ENCODE measurements at places on chromosomes 1 and 21.

GRCh38 chr1:37631036-37631435 lies 3.7 kb downstream of the RSPO1 start:
- DNase-seq: no peak

DNA sequence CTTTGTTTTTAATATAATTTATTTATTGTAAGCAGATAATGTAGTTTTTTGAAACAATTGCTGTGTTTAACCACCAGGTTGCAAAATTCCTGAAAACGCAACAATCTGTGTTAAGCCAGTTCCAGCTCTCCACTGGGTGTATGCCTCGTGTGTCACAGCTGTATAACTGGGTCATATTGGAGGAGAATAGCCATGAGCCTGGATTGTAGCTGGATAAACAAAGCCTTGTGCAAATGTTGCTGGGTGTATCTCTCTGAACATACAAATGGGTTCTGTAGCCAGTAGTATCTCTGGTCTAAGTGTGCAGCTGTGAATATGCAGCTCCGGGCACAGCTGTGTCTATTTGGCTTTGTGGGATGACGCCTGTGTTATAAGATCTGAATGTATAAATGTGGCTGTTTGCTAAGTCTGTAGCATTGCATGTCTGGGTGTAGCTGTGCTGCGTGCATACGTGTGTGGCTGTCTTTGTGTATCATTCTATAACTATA lies 2.8 kb downstream of the TCEA3 start:
- DNase-seq: peak; percentile 41

- no peak for DNase-seq
Observed at GRCh38 chr1:89381618-89382017, 17.8 kb downstream of the GBP6 start.

DNA sequence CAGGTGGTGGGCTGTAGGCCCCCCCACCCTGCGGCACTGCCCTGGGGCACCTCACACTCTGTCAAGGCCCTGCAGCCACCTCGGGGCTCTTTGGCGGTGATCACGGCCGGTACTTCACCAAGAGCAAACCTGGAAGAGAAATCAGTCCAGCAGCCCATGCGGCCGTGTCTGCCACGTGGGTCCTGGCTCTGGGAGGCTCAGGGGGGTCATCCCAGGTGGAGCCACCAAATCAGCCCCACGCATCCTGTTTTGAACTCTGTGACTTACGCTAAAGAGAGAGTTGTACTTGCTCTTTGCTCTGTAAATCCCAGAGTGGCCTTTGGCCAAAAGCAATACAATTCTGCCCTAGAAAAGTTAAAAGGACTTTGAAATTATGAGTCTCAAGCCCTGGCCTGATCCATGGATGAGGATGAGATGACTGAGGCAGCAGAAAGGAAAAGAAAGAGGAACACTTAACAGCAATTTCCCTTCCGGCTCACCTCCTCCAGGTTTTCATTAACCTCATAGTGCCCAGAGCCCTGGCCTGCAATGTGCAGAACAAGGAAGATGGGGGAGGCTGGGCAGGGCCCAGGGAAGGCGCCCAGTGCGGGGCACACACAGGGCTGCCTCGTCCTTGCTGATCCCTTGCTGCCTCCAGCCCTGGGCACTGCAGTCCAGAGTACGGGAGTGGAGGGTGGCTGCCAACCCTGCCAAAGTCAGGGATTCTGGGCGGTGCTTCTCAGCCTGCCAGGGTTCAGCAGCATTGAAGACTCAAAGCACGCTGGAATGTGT lies 337.0 kb downstream of the MATN1 start:
- no peak for DNase-seq

DNA sequence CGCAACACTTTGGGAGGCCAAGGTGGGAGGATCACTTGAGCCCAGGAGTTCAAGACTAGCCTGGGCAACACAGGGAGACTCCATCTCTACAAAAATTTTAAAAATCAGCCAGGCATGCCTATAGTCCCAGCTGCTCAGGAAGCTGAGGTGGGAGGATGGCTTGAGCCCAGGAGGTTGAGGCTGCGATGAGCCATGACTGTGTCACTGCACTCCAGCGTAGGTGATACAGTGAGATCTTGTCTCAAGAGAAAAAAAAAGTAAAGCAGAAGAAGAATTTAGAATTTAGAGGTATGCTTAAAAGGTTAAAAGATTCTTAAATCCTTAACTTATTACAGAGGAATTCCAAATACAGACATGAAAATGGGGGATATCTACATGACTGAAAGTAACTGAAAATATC lies 79.5 kb downstream of the SMYD3 start:
- DNase-seq: peak; percentile 34

DNA sequence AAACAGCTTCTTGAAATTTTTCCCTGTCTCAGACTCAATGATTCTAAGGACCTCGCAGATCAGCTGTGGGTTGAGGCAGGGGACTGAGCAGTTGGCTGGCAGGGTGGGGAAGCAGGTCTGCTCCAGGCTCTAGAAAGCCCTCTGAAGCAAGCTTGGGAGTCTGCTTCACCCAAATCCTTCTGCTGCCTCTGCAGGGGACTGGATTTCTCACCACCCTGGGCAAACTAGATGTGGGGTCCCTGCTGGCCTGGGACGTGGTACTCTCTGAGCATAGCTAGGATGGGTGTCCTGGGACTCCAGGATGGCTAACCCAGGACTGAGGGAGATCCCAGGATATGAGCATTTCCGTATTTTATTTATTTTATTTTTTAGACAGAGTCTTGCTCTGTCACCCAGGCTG lies 89.3 kb downstream of the LAMC2 start:
- DNase-seq: no peak

DNA sequence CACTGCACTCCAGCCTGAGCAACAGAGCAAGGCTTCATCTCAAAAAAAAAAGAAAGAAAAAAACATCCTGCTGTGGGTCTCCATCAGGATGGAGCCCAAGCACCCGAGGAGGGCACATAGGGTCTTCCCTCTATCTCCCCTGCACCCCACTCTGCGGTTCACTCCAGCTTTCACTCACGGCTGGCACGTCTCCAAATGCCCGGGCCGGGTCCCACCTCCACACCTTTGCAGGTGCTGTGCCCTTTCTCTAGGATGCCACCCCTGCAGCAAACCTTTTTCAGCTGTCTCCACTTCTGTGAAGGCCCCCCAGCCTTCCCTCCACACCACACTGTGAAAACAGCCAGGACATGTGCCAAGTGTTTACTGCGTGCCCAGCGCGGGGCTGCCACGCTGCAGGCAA lies 22.4 kb upstream of the DDOST start:
- no peak for DNase-seq

GRCh38 chr1:232962761-232963745 lies 12.6 kb downstream of the NTPCR start:
- DNase-seq: peak; percentile 60

DNA sequence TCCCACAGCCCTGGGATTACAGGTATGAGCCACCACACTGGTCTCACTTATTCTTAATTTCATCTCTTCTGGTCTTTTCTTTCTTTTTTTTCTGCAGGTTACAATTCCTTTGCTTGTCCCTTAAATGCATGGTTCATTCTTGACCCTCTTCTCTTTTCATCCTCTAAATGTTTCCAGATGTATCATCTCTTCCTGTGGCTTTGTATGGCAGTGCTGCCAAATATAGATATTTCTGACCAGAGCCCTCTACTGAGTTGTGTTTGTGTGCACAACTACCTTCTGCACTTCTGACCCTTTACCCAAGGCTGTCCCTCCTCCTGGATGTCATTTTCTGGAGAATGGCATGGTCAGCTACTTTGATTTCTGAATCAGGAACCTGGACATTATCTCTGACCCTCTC lies 32.5 kb downstream of the OLFML3 start:
- no peak for DNase-seq

DNA sequence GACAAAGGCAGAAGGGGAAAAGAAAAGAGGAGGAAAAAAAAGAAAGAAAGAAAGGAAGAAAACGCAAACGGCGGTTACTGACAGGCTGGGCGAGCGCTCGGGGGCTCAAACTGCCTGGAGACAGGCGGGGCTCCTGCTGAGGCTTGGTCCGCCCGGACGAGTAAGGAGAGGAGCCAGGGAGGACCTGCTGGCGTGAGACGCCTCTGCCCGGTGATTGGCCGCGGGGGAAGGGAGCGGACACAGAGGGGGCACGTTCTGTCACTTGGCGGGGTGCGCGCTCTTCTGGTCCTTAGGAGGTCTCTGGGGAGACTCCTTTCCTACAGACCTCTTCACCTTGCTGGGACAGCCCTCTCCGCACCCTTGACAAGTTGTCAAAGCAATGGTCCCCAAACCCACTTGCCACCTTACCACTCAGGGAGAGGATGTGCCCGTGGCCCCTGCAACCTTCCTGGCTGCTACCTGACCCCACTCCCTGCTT lies 791 bp upstream of the PIK3R3 start:
- no peak for DNase-seq

- peak; percentile 85 for DNase-seq
Observed at GRCh38 chr1:218377143-218377660, 32.1 kb downstream of the TGFB2 start.

- DNase-seq: no peak
Observed at GRCh38 chr21:46065215-46065913, 32.5 kb upstream of the COL6A2 start.

Data from NB4 (cell line).